AG08396 (cell line): ENCODE measurements at places on chromosomes 13 and 19.

GRCh38 chr19:13102666-13103580 lies at the start of gene LYL1:
LYL1 (minus strand) TSS chr19:13102858; CDS start chr19:13101171, 1,687 bp downstream.
- peak; percentile 82 for DNase-seq

DNA sequence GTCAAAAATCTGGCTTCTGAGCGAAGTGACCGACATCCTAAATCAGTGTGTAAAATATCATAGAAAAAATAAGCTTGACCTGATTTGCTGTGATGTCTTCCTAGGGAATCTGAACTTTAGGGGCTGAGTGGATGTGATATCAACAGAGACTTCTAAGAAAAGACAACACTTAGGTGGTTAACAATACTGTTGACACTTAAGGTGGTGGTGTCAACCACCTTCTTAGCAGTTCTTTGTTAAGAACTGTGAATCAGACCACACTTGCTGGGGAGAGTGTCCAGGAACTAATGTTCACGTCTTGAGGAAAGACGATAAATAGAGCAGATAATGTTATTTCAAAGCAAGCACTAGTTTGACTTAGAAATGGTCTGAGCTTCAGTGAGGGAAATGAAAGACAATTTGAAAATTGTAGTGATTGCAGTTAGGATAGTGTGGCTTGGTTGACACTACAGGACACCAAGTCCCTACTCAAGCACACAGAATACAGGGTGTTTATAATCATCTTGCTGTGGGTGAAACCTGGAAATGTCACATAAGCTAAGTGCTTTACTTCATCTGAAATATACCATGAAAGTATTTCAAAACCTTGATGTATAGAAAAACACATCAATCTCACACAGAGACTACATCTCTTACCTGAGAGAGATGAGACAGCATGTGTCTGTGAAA lies 1936.5 kb downstream of the PCDH9 start:
- DNase-seq = no peak

DNA sequence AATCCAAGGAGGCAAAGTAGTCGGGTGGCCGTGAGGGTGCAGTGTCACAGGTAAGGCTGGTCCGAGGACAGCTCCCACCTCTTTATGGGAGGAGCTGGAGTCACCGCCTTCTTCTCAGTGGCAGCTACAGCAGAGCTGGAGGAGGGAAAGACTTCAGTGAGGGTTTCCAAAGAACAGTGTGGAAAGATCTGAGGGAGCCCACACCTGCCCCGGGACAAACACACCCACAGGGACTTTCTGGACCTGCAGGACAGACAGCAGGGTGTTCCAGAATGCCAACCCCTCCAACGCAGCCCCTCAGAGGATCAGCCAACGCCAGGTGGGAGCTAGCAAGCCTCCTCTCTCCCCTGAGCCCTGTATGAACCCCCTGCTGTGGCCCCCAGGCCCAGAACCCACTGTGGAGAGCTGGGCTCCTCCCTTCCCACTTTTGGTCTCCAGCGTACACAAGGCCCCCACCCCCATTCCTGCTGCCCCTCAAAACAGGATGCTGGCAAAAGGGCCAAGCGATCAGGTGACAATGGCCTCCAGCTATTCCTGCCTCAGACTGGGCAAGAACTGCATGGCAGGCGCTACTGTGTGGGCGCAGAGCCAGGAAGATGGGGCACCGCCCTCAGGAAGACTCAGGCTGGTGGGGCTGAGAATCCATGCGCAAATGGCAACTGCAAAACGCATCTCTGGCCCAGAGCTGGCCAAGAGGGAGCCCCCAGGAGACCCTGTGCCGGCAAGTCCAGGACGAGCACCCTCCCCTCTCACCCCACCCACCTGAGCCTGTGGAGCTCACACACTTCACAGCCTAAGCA lies 3.5 kb upstream of the CD320 start:
- no peak for DNase-seq

- DNase-seq = no peak
Observed at GRCh38 chr13:69461397-69461796, 646.2 kb upstream of the ATXN8OS start.

- DNase-seq = peak; percentile 76
Observed at GRCh38 chr19:15584541-15585115, 30.4 kb upstream of the CYP4F8 start.

- DNase-seq = no peak
Observed at GRCh38 chr13:101327871-101328270, 88.4 kb downstream of the NALCN start.

- DNase-seq = no peak
Observed at GRCh38 chr13:38415233-38415632, 65.6 kb downstream of the UFM1 start.

GRCh38 chr19:5448374-5448773 lies 6.8 kb upstream of the ZNRF4 start:
- DNase-seq = no peak

- DNase-seq = peak; percentile 50
Observed at GRCh38 chr19:49362929-49363267, 682 bp upstream of the TEAD2 start.

- DNase-seq = peak; percentile 11
Observed at GRCh38 chr13:52695856-52696255, 43.2 kb downstream of the SUGT1 start.

GRCh38 chr13:35926859-35927530 lies 204.2 kb downstream of the DCLK1 start:
- DNase-seq = peak; percentile 12

DNA sequence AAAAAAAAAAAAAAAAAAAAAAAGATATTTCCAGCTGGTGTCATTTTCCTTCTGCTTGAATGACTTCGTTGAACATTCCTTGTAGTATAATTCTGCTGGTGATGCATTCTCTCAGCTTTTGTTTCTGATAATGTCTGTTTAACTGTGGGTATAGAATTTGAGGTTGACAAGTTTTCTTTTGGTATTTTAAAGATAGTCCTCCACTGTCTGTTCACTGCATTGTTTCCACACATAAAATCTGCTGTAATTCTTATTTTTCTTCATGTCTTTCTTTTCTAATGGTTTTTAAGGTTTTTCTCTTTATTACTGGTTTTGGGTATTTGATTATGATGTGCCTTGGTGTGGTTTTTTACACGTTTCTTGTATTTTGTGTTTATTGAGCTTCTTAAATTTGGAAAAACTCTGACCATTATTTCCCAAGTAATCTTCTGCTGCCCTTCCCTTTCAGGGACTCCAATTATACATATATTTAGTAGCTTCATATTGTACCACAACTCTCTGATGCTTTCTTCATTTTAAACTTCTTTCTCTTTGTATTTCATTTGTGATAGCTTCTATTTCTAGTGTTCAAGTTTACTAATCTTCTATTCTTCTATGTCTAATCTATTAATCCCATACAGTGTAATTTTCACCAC lies 6.3 kb downstream of the EEF1AKMT1 start:
- no peak for DNase-seq

- DNase-seq = no peak
Observed at GRCh38 chr19:49287141-49287770, 37.7 kb downstream of the SLC6A16 start.

DNA sequence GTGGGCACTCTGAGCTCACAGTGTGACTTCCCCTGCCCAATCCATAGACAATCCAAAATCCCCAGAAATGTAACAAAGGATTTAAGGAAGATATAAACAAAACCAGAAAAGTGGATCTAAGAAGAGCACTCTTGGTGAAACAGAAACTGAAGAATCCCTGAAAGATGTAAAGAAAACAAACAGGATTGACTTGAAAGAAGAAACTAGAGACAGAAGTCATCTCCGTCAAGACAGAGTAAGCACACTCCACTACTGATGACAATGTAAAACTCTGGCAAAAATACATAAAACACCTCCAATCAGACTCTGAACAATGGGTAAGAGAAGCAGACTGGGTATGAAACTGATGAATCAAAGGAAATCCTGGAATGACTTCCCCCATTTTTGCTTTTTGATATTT lies 13.5 kb downstream of the TUBGCP3 start:
- DNase-seq = no peak

GRCh38 chr19:8001995-8002849 lies 3.2 kb downstream of the ELAVL1 start:
- peak; percentile 92 for DNase-seq

GRCh38 chr19:48836089-48837017 lies at the start of gene HSD17B14:
HSD17B14 (minus strand) TSS chr19:48836491; CDS start chr19:48836411, 80 bp downstream.
- DNase-seq = no peak

DNA sequence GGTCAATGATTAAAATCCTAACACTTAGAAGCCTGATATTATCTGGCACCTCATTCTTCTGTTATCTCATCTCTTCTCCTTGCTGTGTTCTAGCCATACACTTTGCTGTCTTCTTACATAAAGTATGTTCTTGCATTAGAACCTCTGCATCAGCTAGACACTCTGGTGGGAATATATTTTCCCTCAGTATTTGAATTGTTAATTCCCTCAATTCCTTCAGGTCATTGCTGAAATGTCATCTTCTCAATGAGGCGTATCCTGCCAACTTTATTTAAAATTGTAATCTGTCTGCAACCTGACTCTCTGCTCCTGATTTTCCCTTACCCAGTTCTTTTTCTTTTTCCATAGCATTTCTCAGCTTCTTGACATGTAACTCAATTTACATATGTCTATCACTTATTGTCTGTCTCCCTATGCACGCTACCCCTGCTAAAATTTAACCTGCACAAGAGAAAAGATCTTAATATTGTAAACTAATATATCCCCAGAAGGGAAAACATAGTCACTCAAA lies 138.2 kb downstream of the UGGT2 start:
- no peak for DNase-seq

- peak; percentile 30 for DNase-seq
Observed at GRCh38 chr13:29922896-29923295, 72.5 kb upstream of the UBL3 start.

DNA sequence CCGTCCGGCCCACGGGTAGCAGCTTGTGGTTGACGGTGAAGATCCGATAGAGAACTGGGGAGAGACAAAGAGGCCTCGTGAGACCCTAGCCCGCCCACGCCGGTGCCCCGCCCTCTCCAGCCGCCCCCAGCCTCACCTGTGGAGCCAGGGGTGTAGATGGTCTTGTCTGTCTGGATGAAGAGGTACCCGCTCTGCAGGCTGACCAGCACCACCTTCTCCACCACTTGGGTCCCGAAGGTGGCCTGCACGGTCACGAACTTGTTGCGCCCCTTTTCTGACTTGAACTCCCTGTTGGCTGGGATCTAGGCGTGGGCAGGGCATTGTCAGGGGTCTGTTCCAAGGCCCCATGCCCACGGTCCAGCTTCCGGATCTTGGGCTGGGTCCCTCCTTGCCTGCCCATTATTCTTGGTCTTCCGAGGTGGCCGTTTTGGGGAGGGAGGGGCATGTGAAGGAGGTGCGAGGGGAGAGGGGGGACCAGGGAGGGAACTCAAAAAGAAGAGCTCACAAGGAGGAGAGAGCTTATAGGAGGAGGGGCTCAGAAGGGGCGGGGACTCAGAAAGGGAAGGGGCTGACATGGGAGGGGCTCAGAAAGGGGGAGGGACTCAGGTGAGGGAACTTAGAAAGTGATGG lies 2.2 kb downstream of the C3 start:
- DNase-seq = no peak

DNA sequence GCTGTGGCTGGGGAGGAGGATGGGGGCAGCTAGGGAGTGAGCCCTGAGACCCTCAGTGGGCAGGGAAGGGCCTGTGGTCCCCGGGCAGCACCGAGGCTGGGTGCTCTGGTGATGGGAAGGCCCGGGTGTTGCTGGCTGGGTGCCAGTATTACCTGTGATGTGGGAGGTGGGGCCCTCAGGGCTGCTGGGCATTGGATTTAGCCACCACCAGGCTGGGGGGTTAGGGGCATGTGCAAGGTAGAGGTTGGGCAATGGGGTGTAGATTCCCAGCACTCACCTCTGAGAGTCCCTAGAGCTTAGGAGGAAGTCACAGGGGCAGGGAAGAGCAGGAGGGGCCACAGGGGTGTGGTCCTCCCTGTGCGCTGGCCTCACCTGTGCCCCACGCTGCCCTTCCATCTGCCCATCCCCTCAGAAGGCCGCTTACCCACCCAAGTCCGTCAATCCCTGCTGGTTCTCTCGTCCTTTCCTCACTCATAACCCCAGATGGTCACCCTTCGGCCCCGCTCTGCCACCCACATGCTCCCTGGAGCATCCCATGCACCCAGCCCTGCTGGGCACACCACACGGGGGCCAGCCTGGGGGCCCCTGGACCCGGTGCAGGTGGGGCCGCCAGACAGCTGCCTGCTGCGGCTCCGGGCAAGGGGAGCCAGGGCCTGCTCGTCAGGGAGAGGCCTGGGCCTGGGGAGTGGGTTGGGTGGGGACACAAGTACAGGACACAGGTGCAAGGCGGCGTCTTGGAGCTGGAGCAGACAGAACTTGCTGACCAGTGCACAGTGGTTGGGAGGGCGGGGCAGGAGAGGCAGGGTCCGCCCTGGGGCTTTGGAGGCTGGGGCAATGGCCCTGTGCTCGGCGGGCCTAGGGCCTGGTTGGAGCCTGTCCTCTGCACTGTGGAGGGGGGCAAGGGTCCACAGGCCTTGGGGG lies 12.5 kb downstream of the EPN1 start:
- no peak for DNase-seq

DNA sequence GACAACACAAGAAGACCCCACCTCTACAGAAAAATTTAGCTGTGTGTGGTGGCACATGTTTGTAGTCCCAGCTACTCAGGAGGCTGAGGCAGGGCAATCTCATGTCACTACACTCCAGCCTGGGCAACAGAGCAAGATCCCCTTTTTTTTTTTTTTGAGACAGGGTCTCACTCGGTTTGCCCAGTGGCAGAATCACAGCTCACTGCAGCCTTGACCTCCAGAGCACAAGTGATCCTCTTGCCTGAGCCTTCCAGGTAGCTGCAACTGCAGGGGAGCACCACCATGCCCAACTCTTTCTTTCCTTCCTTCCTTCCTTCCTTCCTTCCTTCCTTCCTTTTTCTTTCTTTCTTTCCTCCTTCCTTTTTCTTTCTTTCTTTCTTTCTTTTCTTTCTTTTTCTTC lies 4.2 kb upstream of the CLEC4G start:
- DNase-seq = no peak

DNA sequence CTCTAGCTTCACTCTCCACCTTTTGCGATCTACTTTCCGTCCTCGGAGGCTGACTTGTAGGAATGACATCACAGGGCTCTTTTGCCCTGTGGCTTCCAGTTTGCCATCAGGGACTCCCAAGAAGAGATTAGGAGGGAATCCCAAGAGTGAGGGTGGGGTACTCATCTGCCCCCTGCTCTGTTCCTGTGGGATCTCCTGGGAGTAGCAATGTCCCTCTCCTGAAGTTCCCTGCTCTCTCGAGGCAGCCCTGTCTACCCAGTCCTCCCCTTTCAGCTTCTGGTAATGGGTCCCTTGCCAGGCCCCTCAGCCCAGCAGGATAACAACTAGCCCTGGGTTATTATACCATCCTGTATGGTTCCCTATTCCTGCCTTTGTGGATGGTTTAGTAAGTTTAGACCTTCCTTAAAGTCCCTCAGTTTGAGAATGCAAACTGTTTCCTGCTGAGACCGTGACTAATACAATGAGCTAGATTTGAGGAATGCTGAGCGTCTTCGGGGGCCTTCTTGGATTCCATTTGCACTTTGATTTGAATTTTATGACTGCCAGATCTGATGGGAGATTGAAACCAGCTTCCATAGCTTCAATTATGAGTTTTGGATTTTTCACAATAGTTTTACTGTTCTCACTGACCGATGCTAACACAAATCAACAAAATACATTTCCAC lies 73.7 kb upstream of the IPO5 start:
- peak; percentile 70 for DNase-seq

DNA sequence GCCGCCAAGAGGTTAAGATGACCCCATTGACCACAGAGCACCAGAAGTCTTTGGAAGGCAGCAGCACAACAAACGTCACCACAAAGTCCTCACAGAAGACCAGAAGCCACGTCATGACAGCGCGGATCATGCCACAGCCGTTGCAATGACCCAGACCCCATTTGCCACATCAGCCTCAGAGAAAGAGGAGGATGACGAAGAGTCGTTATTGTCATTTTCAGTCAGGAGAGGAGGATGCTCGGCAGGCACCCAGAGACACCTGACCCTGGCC lies 29.6 kb upstream of the CD33 start:
- no peak for DNase-seq
